Lower lobe of right lung (tissue), 2 donors: ENCODE measurements at places on chromosomes 7 and 10.

DNA sequence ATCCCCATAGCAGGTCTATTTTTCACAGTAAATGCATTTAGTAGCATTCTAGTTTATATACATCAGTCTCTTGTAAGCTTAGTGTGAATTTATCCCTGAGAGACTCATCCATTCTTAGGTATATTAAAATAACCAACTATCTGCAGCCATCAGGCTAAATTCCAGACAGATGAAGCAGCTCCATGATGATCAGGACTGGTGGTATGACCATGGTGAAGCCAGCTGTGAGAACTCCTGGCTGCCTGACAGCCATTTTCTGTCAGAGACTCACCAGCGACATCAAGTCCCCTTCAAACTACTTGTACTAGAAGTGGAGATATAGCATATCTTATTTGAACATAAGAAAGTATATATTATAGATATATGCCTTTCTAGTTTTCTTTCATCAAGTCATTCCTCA lies 70.3 kb upstream of the GSDME start:
- DNase-seq, result no peak

- no peak for DNase-seq
Measured at GRCh38 chr10:123717336-123717735, 51.2 kb downstream of the GPR26 start.

DNA sequence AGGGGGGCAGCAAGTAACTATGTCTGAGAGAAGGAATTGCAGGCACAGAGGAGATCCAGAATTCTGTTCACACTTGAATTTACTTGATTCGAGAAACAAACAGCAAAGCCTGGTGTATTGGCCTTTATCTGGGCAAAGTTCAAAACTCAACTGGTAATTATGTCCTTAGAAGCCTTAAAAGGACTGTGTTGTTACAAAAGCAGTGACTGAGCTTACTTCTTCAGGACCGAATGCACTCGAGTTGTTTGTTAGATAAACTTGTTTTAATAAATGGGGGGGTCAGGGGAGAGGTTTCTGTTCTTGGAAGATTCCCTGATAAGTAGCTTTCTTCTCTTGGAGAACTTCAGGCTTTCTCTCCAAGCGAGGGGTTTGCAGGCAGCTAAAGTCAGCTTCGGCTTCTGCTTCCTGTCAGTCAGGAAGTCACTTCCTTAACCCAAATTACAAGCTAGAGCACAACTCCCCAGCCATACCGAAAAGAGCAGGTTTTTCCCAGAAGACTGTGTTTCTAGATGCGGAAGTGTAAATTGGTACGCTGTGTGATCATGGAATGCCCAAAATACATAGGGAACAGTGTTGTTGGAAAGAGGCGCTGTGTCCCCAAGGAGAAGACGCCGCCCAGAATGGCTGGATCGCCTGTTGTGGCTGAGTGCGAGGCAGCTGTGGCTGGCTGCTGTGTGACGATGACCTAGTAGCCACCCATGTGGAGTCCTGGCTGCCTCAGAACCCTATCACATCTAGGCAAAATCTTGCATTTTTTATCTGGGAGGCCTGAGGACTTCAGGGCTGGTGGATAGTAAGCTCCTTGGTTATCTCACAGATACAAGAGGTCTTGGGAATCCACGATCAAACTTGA lies 110.4 kb downstream of the TCF7L2 start:
- DNase-seq, result peak; percentile 55

GRCh38 chr7:70492625-70493024 lies 639.3 kb upstream of the GALNT17 start:
- no peak for DNase-seq

GRCh38 chr7:143885951-143886350 lies 16.0 kb downstream of the TCAF1 start:
- no peak for DNase-seq

DNA sequence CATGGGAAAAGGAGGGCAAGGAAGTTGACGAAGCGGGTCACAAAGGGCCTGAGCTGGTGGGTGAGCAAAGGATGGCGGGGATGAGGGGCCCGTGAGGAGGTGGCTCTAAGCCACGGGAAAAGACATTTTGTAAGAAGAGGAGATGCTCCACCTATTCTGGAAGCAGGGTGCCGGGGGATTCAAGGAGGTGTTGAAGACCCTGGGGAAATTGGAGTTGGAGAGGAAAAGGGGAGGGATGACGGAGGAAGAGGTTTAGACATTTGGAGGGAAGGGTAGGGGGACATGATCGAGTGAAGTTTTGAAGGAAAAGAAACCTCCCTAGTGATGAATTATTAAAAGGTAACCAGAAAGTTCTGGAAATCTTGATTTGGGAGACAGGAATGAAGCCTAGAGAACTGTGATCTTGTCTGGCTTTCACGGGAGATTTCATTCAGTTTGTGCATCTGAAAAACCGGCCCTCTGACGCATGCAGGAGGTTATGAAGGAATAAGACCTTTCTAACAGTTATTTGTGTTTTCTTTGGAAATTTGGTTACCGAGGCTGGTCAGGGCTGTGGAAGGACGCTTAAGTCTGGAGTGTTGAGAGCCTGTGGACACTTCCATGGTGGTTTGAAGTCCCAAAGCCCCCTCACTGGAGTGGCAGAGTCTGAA lies 1.4 kb downstream of the SMO start:
- DNase-seq, result no peak

- no peak for DNase-seq
Measured at GRCh38 chr7:19665399-19666008, 43.3 kb downstream of the POLR1F start.

DNA sequence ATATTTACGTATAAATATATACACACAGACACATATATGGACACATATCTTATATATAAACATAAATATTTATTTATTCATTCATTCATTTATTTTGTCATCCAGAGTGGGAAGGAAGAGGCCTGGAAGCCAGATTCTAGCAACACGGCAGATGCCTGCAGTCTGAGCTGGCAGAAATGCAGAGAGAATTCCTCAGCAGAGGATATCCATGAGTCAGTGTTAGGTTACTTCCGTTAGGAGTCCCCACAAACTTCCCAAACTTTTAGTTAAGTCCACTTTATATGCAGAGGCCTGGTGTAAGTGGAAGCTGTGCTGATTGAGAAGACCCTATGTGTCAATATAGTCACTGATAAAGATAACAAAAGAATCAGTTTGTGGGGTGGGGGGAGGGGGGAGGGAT lies 89.6 kb downstream of the PPP1R17 start:
- DNase-seq, result no peak

DNA sequence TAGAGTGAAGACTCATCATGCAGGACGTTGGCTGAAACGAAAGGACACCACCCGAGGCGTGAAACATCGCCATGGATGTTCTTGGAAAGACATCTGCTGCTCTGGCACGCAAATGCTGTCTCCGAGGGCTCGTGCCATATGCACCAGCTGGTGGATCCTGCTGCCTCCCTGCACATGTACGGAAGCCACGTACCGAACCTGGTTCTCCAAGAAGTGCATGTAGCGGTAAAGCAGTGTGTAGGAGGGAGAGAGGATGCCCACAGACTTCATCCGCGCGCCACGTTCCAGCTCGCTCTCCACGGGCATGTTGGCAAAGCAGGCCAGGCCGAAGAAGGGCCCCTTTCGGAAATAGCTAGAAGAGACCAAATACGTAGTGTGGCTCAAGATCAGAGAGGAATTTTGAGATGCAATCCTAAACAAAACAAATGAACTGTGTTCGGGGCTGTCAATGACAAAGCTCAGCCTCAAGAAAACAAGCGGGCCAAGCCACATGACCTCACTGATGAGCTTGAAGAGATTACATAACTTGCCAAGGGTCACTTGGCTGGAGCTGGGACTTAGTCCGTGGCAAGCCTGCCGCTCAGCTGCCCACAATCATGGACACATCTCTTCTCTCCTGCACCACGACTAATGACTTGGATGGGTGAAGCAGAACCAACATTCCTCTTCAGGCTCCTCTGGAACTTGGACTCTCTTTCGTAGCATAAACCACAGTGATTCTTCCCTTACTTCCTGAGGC lies 16.5 kb downstream of the DENND11 start:
- DNase-seq, result no peak

DNA sequence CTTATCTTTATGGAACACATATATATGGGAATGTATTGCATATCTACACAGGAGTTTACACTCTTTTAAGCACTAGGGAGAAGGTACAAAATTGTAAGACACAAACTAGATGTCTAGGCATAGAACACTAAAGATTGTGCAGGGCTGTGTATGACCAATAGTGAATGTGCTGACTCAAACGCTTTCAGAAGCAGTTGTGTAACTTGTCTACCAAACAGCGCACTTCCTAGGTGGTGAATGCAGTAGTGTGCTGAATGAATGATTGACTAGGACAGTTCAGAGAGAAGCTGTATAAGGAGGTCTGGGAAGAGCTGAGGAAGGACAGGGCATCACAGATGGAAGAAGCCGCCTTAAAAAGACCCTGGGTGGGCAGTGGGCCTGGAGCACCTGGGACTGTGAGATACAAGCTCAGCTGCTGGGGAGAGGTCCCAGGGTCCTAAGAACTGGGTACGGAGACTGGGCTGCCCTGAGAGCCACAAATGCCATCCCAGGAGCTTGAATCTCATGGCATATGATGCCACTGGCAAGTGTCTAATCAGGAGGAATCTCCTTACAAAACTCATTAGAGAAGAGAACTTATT lies 14.2 kb downstream of the CLRN3 start:
- no peak for DNase-seq

DNA sequence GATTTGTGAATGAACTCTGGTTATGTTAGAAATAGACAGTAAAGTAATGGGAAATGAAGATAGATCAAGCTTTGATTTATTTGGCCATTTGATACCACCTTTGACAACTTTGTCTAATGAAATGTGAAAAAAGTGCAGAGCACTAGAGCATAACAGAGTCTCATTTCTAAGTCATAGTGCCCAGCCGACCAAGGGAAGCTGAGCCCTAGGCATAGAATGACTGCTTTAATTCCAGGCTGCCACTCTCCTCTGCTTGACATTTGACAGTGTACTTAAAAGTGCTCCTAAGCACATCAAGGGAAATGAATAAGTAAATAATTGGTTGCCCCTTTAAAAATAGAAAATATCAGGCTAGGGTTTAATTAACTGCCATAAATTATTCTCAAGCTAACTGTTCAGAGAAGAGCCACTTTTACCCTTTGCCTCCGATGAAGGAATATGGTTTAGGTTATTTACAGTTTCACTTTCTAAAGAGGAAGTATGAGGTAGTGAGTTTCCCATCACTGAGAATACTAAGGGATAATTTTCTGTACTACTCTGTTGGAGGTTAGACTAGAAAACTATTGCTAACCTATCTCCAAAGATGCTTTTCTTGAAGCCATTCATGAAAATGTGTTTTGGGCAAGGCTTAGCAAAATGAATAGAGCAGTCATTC lies 591.6 kb downstream of the REEP3 start:
- DNase-seq, result no peak

GRCh38 chr7:80027611-80028173 lies 106.9 kb upstream of the GNAI1 start:
- DNase-seq, result no peak

DNA sequence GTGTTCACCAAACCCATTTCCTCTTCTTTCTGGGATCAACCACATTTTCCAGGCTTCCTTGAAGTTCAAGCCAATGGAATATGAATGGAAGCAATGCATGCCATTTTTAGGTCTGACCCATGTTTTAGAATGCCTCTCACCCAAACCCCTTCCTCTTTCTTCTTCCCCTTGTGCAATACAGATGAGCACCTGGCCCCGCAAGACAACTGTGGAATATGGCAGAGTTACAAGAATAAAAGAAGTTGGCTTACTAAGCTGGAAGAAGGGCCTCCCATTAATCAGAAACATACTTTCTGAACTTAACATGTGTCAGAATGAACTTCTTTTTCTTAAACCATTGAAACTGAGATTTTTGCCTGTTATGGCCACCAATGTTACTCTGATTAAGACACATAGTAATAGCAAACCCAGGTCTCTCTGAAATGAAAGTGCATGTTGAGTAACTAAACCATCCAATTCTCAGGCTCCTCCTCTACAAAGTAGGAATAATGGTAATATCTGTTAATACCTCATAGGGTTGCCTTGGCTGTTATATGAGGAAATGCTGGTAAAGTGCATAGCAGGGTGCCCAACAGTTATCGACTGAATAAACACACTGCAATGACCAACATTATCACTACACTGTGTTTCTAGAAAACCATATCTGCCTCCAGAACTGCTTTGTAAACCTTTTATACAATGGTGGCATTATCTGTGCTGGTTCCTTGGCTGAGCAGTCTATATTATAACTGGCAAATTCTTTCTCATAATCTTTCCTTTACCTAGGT lies 382.2 kb upstream of the NRP1 start:
- no peak for DNase-seq

- DNase-seq, result no peak
Measured at GRCh38 chr7:43151076-43151475, 38.6 kb downstream of the HECW1 start.

DNA sequence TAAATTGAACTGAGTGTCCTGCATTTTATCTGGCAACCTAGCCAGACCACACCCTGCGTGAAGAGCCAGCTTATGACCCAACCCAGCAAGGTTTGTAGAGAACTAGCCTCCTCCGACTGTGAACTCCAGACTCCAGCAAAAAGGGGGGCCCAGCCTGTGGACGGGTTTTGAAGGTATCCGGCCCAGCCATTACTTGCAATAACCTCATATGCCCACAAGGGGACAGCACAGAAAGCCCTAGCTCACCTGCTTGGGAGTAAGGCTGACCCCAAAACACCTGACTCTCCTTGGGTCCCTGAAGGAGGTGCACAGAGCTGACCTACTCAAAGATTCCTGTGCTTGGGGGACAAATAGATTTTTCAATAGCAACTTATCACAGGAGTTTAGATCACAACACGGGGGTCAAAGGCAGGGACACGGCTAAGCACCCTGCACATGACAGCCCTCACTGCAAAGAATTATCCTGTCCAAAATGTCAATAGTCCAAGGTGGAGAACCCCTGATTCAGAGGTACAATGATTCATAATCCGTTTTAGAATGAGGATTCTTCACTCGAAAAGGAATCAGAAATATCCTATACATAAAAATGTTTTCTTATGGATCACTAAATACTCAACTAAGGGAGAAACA lies 4.6 kb downstream of the TRPV6 start:
- no peak for DNase-seq

DNA sequence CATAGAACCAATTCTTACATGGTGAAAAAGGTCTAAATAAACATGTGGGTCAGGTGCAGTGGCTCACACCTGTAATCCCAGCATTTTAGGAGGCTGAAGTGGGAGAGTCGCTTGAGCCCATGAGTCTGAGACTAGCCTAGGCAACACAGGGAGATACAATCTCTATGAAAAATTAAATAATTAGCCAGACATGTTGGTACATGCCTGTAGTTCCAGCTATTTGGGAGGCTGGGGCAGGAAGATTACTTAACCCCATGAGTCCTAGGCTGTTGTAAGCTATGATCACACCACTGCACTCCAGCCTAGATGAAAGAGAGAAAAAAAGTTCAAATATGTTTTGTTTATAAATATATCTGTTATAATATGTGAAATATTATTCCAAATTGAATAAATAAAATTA lies 643.6 kb downstream of the IPMK start:
- DNase-seq, result no peak
